ENCODE measurements at places on chromosomes 7 and 10.

- DNase-seq = no peak
Observed at GRCh38 chr7:107593025-107593410, 13.0 kb downstream of the BCAP29 start.

GRCh38 chr7:128027485-128027980 is 3.7 kb downstream of the LRRC4 start:
- DNase-seq = no peak

DNA sequence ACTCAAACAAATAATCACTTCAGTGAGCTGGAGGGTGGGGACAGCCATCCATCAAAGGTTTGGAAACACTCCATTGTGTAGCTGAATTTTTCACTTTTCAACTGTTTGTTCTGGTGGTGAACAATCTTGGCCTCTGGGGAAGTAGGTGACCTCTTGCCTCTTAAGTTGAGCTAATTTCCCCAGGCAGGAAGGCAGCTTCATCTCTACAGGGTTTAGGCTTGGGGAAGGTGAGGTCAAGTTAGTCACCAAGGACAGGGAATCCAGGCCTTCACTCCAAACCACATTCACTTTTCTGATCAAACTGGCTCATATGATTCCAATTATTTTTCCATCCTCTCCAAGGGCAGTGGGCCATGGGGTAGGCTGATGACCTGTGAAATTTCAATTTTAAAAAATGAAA is 138.3 kb upstream of the HABP2 start:
- DNase-seq = no peak

DNA sequence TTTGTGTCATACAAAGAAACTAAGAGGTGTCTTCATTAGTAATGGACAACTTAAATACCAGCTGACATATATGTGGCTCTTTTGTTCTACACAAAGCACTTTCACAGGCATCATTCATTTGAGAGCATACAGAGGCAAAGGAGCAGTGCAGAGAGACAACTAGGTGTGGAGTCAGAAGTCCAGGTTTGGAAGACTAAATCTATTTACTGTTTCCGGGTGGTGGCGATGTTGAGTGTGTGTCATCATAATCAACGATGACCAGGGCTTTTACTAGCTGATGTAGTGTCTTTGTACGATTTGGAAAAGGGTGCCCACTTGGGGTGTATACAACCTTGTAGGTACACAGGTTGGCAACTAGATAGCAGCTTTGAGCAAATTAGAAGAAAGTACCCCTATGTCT is 195.5 kb upstream of the CCDC6 start:
- no peak for DNase-seq

DNA sequence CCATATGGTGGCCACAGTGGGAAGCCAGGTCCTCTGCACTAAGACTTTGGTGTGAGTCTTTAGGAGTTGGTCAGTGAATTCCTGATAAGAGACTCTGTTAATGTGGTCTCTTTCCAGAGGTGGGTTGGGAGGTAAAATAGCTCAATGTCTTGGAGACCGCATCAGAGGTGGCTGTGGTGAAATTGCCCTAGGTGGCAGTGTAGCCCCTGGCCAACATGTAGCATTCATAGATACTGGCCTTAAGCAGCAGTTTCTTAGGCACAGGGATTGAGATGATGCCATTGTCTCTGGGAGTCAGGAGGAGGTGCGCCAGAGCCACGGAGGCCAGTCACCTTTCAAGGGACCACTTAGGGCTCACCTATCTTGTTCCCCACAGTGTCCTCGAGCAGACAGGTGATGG is 202.8 kb downstream of the CREB5 start:
- no peak for DNase-seq
